ENCODE measurements at places on chromosomes 16 and 17. TPM values are rescaled to one million over a fixed set of nuclear protein-coding genes. Genes with fewer than 3 reads are reported as not detected.

The C16orf89 gene
- total RNA-seq, result under 0.01 TPM

The TEX14 gene
- under 0.01 TPM for total RNA-seq

The TBX4 gene
- not detected for total RNA-seq

The CHD3 gene
- 124 TPM for total RNA-seq
